ENCODE measurements at places on chromosomes 13 and 19.

DNA sequence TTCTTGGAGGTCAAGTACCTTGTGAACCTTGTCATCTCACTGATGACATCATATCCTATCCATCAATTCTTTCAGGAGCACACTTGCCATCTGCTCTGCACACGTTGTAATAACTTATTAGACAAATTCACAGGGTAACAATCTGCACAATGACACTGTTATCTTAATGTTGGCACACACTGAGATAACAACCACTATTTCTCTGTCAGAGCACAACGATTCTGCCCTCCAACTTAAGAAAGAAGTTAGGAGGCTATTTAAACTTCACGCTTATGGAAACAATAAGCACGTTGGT, 351.3 kb downstream of the DACH1 start:
- DNase-seq, result no peak

DNA sequence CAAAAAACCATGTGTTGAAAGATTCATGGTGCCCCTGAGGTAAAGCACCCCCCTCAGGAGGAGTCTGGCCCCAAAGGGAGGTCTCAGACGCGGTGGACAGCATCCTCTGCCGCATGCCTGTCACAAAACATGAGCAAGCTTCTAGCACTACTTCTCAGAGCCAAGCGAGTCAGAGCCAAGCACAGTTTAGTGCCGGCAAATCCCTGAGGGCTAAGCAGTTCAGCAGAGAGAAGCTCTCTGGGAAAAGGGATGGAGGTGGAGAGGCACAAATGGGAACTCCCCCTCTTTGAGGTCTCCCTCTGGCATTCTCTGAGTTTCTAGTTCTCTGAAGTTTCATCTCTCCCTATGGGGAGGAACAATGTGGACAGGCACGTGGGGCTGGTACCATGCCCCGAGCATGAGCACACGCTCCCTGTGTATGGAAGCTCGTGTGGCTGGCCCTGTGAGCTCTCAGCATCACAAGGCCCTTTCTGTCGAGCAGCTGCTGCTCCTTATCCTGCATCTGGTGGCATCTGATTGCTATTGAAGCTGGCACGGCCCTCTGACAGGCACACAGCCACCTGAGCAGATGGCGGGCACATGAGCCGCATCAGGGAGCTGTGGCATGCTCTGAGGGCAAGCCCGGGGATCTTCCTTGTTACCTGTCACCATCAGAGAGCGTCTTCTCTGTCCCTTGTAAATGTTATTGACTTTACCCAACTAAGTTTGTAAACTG, 325.1 kb downstream of the SLC7A1 start:
- no peak for DNase-seq

DNA sequence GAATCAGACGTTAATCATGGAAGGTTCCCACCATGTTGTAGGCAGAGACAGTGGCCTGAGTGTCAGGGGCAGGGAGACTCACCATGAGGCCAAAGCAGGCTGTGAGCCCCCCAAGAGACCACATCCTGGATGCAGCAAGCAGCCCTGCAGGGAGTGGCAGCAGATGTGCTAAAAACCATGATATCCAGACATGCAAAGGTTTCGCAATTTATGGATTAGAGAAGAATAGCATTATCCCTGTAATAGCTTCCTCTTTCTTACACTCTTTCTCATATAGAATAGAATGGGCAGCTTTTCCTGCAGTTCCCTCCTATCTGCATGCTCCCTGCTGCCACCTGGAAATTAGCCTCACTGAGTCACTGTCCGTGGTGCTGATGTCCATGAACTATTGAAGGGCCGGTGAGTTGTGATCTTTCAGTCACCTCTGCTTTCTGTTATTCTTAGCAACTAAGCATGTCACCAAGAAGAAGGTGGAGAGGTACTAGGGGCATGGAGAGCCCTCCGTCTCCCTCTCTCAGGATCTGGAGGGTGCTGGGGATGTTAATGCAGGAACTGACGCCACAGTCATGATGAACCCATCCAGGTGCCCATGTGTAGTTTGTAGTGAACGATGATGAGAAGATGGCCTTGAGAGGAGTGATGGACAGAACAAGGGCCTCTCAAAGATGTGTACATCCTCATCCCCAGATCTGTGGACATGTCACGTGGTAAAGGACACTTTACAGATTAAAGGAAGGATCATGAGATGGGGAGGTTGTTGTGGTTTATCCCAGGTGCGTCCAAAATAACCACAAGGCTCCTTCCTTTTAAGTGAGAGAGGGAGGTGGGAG, 9.9 kb downstream of the CEACAM4 start:
- no peak for DNase-seq

DNA sequence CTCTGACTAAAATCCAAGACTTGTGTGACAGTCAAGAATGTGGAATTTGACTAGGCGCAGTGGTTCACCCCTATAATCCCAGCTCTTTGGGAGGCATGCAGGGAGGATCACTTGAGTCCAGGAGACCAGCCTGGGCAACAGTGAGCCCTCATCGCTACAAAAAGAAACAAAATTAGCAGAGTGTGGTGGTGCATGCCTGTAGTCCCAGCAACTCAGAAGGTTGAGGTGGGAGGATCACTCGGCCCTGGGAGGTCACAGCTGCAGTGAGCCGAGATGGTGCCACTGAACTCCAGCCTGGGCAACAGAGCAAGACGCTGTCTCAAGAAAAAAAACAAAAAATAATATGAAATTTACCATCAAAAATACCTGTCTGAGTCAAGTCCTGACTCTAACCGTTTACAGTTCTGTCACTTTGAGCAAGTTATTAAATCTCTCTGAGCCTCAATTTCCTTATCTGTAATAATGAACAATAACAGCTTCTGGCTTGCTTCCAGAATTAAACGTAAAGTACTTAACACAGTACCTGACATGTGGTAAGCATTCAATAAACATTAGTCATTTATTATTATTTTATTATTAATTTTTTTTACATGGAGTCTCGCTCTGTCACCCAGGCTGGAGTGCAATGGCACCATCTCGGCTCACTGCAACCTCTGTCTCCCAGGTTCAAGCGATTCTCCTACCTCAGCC, 204.6 kb upstream of the TSC22D1 start:
- DNase-seq, result no peak

Data from SIG-M5 (cell line).